Activated CD4-positive, alpha-beta T cell treated with anti-CD3 and anti-CD28 coated beads, Interleukin-2, amount 50 U/mL, for 1 hour (primary cell): ENCODE measurements at places on chromosomes 2 and 18.

GRCh38 chr2:11346023-11346482 is 1.6 kb upstream of the ROCK2 start:
- DNase-seq: no peak

- DNase-seq: no peak
Observed at GRCh38 chr18:9913151-9913525, 678 bp upstream of the VAPA start.

DNA sequence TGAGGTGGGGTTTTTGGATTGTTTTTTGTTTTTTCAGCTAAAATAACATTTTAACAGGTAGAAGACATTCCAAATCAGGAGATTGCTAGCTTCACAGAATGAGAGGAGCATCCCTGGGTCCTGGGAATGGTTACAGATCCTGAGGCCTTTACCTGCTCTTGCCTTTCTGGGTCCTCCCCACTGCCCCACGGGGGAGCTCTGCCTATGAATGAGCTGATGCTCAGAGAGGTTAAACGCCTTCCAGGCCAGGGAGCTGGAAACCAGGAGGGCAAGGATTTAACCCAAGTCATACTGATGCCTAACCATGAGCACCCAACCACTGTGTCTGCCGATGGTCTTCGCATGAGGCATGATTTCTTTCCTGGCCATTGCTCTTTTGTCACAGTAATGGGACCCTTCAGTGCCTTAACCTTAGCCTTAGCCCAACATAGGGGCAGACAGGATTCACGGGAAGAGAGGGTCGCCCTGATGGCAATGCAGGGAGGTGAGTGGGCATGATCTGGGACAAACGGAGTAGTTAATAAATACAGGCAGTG is 16.1 kb downstream of the MOCOS start:
- no peak for DNase-seq

DNA sequence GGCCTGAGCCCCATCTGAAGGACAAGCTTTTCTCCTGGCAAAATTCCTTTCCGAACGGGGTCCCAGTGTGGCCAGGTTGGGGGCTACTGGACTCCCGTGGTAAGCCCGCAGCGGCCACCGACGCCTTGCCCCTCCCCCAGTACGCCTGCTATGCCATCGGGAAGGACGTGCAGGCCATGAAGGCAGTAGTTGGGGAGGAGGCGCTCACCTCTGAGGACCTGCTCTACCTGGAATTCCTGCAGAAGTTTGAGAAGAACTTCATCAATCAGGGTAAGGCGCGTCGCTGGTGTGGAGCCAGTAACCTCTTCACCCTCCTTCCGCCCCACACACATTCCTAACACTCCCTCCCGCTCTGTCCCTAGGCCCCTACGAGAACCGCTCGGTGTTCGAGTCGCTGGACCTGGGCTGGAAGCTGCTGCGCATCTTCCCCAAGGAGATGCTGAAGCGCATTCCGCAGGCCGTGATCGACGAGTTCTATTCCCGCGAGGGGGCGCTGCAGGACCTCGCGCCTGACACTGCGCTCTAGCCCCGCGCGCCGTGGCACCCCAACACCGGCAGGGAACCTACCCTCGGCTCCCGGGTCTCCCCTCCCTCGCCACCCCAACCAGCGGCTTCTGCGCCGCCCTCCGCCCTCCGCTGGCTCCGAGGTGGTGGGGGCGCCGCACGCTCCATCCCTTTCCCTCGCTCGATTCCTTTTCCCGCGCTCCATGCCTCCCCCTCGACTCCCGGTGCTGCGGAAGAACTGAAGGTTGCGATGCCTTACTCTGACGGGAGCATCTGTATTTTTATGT is 13.6 kb upstream of the ANKRD53 start:
- peak; percentile 85 for DNase-seq

- no peak for DNase-seq
Observed at GRCh38 chr2:45882707-45883602, 231.5 kb downstream of the PRKCE start.

DNA sequence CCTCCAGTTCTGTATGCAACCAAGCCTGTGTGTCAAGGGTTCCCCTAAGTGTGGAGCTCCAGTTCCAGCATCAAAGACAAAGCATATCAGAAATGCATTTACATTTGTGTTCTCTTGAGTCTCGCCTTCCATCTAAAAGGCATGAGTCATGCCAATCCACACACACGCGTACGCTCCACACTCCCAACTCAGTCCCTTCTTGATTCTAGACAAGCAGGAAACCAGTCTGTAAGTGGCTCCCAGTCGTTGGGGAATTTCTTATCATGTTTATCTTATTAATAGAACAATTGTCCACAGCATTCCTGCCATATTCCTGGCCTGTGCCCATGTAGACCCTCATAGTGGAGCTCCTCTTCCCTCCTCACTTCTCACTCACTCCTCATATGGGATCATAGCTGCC is 86.4 kb upstream of the SLC35G4 start:
- DNase-seq: no peak

GRCh38 chr2:213085538-213085937 is 65.9 kb downstream of the IKZF2 start:
- no peak for DNase-seq

GRCh38 chr2:74834792-74835755 is 1.1 kb downstream of the HK2 start:
- peak; percentile 42 for DNase-seq

GRCh38 chr2:189782221-189782671 is 1.9 kb downstream of the ORMDL1 start:
- no peak for DNase-seq

DNA sequence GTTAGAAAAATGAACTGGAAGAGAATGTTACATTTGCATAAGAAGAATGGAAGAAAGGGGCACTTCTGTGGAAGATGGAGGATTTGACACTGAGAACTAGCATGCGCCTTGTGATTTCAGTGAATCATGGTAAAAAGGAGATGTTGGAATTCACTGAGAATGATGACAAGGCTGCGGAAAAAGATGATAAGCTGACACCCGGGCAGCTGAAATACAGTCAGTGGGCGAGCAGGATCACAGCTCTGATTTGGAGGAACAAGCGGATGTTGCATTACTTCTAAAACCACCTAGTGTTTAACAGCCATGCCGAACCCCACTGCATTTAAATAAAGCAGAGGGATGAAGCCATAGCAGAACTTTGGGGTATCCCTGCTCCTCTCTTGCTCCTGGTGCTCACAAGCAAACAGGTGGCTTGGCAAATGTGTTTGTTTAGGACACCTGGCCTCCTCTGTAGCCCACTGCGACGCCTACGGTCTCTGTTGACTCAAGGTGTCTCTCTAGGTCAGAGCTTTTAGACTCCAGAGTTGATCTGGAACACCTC is 134.9 kb downstream of the NDUFA10 start:
- DNase-seq: no peak

GRCh38 chr2:37918742-37919186 is 6.3 kb upstream of the RMDN2 start:
- DNase-seq: no peak

GRCh38 chr2:72920318-72921087 is 3.2 kb downstream of the EMX1 start:
- DNase-seq: no peak

DNA sequence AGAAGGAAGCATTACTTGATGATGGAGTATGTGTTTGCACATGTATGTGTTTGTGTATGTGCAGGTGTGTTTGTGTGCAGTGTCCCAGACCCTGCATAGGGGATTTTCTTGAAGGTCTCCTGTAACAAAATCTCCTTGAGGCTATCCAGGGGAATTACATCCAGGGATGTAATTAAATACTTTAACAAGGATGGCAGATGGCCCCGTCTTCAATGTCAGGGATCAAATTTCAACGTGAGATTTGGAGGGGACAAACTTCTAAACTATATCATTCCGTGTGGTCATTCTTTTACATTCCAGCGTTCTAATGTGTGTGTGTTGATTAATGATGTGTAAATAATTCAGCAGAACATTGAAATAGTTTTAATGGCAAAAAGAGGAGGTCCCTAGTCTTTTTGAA is 3.3 kb downstream of the UGT1A9 start:
- no peak for DNase-seq

DNA sequence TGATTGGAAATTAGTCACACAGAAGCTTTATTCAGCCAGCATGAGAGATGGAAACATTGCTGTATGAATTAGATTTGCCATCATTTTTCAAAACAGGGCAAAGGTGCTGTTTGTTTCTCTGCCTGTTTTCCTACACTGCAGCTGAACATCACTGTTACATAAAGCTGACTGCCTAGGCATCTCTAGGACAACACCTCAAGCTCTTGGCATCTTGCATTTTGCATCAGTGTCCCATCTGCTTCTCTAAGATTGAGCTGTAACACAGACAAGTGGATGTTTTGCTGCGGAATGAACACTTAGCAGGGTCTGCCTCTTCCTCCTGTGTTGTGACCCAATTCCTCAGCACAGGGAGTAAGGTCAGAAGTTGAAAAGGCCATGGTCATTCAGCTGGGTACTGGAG is 4.9 kb downstream of the CCT7 start:
- no peak for DNase-seq

DNA sequence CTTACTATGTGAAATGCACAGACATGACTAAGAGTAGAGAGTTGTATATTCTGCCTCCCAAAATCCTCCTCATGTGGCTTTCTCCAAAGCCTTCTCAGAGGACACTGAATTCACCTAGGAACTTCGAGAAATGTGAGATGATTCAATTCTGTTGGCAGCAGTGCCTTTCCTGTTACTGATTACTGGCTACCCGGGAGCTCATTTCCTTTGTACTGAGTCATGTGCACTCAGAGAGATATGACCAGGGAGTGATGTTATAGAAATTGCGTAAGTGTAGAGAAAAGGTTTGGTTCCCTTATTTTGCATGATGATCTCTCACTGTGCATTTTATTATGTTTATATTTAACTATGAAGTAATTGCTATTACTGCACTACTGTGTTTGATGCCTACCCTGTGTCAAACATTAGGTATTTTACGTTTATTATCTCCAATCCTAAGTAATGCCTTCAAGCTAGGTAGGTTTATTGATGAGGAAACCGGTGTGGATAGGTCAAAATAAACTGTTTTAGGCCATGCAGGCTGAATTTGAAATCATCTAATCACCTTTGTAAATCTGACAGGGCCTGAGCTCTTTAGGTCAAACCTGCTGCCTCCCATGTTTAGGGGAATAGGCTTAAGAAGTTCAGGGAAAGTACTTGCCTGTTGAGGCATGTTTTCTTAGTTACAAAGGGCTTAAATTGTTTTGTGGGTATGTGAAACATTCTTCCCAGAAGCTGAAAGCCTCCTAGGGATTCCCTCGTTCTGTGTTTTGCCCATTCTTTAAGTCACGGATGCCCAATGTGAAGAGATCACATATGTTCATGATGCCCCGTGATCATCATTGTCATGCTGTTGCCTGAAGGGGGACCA is 86.8 kb downstream of the FMNL2 start:
- DNase-seq: no peak

DNA sequence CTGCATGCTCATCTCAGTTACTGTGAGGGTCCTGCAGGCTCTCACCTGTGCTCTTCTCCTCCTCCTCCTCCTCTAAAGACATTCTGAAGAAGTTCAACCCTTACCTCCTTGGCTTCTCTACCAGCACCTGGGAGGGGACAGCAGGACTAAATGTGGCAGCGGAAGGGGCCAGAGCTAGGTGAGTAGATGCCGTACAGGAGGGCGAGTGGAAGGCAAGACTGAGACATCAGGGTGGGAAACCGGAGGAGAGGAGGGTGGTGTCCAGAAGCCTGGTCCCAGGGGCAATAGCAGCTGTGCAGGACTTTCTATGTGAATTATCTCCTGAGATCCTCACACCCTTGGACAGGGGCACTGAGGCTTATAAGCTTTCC is 124.9 kb downstream of the PLB1 start:
- no peak for DNase-seq

DNA sequence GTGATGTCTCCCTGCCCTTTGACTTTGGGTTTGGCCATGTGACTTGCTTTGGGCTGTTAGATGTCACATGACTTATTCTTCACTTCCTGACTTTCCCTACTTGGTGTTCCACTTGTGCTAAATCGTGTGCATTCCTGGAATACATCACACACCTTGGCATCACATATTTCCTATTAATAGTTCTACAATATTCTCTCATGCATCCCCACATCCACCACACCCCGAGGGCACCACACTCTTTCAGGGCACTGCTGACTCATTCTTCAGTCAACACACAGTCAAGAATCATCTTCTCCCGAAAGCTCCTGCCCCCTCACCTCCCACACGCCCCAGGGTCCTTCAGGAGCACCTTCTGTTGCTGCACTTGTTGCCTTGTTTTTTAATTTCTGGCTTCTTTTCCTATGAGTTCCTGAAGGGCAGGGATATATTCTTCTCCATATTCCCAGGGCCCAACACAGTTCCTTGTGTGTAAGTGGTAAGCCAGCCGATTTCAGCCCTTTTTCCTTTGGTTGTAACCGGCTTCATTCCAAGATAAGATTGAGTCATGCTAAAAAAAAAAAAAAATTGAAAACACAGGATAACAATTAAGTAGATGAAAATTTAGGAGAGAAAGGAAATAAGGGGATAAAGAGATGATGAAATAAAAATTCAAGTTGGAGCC is 341.4 kb downstream of the SLC4A3 start:
- DNase-seq: no peak

GRCh38 chr2:60739156-60739555 is 16.9 kb upstream of the PAPOLG start:
- DNase-seq: no peak

GRCh38 chr2:127193164-127193966 is 26.7 kb downstream of the CYP27C1 start:
- DNase-seq: no peak

DNA sequence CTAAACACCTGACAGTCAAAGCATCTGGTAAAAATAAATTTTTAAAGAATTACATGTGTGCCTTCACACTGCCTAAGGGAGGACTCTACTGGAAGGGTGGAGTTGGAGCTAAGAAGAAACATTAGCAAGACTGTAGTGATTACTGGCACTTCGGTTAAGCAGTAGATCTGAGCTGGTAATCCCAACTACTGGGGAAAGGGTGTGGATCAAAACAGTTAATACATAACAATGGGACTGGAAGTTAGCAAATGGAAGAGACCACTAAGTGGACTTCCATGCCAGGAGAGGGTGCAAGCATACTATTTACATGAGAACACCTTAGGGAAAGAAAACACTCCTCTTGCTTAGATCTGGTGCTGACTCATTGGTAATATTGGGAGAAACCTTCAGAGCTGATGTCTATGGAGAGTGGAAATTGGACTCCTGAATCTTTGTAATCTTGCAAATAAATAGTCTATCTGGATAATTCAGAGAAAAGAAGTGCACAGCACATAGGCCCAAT is 519.6 kb upstream of the LINC00305 start:
- no peak for DNase-seq

DNA sequence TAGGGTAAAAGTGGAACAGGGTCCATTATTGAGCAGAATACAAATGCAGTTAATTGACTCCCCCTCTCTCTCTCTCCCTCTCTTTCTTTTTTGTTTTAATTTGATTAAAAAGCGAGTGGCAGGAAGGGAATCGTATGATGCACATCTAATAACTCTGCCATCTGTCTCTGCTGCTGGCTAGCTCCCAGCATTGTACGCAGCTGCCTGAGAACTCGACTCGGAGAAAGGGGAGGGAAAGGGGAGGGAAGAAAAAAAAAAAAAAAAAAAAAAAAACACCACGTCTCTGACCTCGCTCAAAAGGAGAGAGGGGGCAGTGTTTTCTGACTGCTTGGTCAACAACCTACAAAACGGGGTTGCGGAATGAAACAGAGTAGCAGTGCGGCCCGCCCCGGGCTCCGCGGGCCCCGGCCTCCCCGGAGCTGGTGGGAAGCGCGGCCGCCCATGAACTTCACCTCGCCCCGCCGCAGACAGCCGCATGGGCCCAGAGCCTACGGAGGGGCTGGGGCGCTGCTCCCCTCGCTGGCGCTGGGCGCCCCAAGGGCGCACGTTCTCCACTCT is 265.7 kb downstream of the TCF4 start:
- DNase-seq: no peak

GRCh38 chr2:213107728-213108127 is 43.7 kb downstream of the IKZF2 start:
- no peak for DNase-seq
